ENCODE measurements at places on chromosomes 12 and 14.
A peak's percentile ranks its signal among the peaks of the same experiment; 100 is the strongest.

GRCh38 chr12:85016413-85016812, 19.7 kb downstream of the TSPAN19 start:
- peak; percentile 72 for DNase-seq

- no peak for DNase-seq
Measured at GRCh38 chr12:4719821-4720636, at the start of gene GALNT8. TSS of gene GALNT8 (plus strand) at chr12:4720400. CDS start at chr12:4720678, 278 bp downstream.

DNA sequence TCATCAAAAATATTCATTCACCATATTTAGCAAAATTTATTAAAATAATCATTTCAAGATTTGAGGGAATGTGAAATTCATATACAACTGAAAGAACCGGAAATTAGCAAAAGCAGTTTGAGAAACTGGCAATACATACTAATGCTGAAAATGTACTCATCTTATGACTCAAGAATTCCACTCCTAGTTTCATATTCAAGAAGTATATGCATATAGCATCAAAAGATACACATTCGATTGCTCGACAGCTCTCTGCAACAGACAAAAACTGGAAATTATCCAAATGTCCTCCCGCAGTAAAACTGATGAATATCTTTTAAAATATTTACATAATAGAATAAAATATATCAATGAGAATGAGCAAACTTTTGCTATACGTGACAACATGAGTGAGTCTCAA, 189.2 kb upstream of the MGAT4C start:
- DNase-seq: no peak

- DNase-seq: no peak
Measured at GRCh38 chr12:6122201-6122600, 2.3 kb downstream of the VWF start.

DNA sequence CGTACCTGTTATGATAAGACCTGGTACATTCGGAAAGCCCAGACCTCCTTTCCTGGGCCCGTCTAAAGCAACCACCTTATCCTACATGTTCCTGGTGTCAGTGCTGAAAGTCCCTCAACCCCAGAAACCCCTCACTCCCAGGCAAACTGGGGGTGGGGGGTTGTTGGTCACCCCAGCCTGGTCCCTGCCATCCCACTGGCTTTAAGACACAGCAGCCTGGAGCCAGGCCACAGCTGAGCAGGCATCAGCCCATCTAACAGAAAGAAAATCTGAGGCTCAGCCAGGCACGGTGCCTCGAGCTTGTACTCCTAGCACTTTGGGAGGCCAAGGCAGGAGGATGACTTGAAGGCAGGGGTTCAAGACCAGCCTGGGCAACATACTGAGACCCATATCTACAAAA, 4.5 kb downstream of the SELPLG start:
- DNase-seq: no peak

GRCh38 chr12:124744659-124745464, 118.8 kb downstream of the SCARB1 start:
- no peak for DNase-seq

GRCh38 chr12:22284871-22285270, 49.6 kb downstream of the ST8SIA1 start:
- DNase-seq: no peak

DNA sequence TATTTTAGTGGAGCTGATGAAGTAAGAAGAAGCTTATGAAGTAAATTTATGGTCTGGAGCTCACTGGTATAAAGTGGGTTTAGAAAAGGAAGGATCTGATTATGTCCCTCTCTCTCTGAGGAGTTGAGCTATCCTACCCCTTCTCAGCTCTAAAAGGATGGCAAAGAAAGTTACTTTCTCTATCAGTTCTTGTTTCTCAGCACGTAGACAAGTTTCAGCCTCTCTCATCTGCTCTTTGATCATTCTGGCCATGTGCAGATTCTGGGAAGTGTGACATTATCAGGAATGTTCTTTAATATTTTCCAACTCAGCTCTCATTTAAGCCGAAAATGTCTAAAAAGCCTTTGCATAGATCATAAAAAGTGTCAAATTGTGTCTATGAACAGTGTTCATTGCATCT, 5.8 kb upstream of the EGLN3 start:
- DNase-seq: no peak

DNA sequence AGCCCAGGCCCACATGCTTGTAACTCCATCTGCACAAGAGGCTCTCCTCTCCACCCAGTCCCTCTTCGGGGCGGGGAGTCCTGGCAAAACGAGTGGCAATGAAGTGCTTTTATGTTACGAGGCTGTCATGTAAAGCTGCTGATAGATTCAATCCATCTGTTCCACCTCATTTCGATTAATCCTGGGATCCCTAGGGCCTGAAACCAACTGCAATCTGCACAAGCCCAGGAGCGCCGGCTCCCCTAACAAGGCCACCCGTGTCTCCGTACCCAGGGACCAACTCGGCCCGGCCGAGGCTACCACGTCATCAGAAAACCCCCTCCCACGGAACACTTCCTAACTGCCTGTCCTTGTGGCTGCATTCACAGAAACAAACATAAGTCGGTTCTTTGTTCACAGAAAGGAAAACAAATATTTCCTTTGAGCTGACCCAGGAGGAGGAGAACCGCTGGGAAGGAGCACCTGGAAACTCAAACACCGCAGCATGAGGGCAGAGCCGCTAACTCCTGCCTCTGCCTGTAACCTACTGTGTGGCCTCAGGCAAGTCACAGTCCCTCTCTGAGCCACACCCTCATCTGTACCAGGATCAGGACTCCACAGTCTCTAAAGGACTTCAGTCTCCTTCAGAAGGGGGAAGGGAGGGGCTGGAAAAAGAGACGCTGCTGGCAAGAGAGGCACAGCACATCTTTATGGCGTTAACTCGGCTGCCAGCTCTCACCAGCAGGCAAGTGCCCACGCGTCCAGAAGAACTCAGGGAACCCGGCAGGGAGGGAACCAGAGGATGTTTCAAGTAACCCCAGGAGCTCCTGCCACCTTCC, 47.8 kb downstream of the CCDC88C start:
- no peak for DNase-seq

DNA sequence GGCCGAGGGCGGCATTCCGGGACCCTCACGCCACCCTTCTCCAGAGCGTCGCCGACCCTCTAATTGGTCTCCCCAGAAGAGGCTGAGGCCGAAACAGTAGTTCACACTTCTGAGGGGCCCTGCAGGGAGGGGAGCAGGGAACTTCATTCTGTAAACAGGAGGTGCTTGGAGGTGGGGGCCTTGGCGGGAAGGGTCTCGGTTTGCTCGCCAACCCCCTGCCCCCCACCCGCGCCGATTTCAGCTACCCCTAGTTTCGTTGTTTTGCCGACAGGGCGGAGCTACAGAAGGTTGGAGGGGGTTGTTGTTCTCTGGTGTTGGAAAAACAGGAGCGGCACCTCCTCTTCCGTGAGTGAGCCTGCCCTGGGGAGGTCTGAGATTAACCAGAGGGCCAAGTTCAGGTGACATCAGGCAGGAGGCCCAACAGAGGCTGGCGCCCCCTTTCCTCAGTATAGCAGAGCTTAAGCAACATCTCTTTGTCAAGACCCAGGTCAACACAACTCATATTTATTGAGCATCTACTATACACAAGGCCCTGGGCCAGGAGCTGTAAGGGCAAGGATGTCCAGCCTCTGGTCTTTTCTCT, 682 bp downstream of the ERBB3 start:
- DNase-seq: no peak

GRCh38 chr12:84779169-84779568, 133.4 kb downstream of the SLC6A15 start:
- DNase-seq: no peak

- DNase-seq: no peak
Measured at GRCh38 chr14:96661244-96661969, 135.8 kb upstream of the VRK1 start.

DNA sequence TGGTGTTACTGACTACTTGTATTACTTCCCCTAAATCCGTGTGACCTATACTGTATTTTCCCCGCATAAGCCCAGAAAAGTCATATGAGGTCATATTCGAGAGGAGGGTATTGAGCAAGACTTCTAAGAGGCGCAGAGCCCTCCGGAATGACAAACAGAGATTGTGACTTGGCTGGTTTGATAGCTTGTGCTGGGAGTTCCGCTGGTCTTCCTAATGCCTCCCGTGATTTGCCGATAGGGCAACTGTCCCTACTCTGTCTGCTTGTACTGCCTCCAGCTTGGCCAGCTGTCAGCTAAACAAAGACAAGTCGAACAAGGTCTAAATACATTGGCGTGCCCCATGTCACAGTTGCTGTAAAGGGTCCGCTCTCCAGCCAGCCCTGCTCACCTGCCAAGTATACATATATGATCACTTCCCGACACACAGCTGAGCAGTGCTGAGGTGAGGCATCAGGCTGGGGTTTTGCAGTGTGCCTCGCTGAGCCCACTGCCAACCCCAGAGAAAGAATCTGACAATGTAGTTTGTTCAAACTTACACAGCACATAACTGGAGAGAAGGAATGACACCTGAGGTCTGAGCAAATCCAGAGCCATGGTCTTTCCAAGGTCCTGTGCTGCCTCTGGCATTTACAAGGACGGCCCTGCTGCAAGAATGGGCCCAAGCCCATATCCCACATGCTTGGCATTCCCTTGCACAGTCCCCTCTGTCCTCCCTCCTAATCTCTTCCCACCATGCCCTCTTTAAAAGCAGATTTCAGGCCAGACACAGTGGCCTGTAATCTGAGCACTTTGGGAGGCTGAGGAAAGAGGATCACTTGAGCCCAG, 23.7 kb downstream of the LGMN start:
- no peak for DNase-seq

- DNase-seq: no peak
Measured at GRCh38 chr14:30214014-30214413, 286.4 kb upstream of the PRKD1 start.

DNA sequence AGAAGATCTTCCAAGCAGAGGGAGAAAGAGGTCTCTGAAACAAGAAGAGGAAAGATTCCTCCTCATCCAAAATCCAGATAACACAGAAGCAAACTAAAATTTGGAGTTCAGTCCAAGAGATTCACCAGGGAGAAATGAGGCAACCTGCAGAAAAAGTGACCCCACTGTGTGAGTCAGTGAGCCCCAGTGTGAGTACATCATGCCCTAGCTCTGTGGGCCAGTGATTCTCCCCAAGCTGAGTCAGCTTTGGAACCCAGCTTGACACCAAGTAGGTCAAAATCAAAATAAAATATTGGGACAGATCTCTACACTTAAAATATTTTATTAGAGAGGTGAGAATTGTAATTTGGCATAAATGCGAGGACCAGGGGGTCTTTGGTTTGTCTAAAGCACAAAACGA, 17.2 kb downstream of the CLEC2B start:
- no peak for DNase-seq

- no peak for DNase-seq
Measured at GRCh38 chr14:101009531-101009930, 106.0 kb upstream of the RTL1 start.

GRCh38 chr12:123937707-123938591, 34.7 kb downstream of the CCDC92 start:
- DNase-seq: no peak

DNA sequence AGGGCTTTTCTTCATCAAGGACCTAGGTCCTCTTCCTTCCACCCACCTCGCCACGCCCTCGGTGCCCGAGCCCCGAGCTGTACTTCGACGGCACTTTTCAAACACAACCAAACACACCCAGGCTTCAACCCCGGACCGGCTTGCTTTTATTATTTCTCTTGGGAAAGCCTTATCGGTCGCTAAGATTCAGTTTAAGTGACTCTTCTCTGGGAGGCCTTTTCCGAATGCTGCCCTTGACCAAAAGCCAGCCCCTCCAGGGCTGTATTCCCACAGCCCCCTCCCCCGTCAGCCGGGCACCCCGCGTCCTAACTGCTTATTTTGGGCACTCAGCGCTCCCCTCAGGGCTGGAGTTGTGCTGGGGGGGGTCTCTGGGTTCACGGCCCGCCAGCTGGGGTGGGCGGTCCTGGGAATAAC, 644 bp upstream of the PPP4R4 start:
- no peak for DNase-seq

GRCh38 chr12:106452309-106452708, 94.8 kb downstream of the POLR3B start:
- DNase-seq: no peak

Data from HFF-Myc (cell line).